Fibroblast of mammary gland (primary cell): ENCODE measurements at places on chromosomes 7 and 10.
A peak's percentile ranks its signal among the peaks of the same experiment; 100 is the strongest.

DNA sequence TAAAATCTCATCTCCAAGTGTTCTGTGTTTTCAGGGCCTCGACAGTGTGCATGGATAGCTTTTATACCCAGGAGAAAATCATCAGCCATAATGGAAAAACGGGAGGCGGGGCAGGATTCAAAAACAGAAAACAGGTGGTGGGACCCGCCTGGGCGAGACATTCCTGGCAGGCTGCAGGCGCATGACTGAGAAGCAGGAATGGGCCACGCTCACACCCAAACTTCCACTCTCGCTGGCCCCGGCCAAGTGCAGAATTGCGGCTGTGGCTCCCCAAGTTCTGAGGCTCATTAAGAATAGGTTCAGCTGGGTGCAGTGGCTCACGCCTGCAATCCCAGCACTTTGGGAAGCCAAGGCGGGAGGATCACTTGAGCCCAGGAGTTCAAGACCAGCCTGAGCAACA lies 60.6 kb downstream of the C10orf143 start:
- DNase-seq, result no peak

DNA sequence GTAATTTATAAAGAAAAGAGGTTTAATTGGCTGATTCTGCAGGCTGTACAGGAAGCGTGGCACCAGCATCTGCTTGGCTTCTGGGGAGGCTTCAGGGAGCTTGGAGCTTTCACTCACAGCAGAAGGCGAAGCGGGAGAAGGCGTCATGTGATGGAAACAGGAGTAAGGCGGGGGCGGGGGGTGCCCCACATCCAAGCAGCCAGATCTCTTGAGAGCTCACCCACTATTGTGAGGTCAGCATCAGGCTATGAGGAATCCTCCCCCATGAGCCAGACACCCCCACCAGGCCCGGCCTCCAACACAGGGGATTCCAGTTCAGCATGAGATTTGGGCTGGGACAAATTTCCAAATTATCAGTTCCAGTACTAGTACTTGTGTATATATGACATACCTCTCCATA lies 46.2 kb downstream of the WDR37 start:
- DNase-seq, result peak; percentile 22

DNA sequence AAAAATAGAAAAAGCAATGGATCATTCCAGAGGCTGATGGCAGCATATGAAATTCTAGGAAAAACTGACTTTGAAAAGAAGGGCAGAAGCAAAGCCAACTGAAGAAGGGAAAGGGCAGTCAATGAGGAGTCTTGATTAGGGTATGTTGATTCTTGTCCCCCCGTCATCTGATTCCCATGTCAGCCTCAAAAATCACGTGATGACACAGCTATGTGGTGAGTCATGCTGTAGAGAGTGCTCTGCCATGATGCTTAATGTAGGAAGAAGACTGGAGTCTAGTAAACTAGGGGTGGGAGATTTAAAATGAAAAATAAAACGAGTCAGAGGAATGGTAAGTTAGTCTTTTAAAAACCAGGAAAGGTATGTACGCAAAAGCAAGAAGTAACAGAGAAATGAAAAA lies 3.9 kb upstream of the POU6F2 start:
- DNase-seq, result peak; percentile 2

- DNase-seq, result no peak
Measured at GRCh38 chr10:112456533-112456932, 9.5 kb downstream of the VTI1A start.

- DNase-seq, result peak; percentile 21
Measured at GRCh38 chr7:12111422-12112405, 99.4 kb upstream of the TMEM106B start.

- DNase-seq, result no peak
Measured at GRCh38 chr7:25250386-25250785, 22.1 kb upstream of the NPVF start.

DNA sequence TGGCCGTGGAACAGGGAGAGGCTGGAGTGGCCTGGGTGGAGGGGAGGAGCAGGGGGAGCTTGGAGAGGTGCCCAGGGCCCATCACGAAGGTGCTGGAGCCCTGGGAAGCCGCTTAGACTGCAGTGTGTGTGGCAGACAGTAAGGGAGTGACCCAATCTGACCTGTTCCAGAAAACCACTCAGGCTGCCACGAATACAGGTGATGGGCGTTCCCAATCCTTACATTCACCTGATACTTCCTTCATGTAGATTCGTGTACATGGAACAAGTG lies 161.7 kb downstream of the SVIL start:
- no peak for DNase-seq

- DNase-seq, result no peak
Measured at GRCh38 chr7:46153583-46153950, 232.5 kb upstream of the IGFBP3 start.

DNA sequence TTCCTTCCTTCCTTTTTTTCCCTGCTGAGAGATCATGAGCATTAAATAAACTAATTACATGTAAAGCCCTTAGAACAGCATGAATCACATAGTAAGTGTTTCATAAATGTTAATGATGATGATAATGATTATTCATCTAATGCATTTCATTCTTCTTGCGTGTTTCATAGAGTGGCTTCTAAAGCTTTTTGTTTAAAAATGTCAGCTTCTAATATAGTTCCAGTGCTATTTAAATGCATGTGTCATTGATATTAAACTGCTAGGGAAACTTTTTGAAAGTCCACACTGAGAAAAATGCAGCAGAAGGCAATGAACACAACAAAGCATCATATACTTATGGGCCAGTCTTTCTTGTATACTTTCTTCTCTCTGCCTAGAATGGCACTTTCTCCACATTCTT lies 894.8 kb downstream of the REEP3 start:
- no peak for DNase-seq

DNA sequence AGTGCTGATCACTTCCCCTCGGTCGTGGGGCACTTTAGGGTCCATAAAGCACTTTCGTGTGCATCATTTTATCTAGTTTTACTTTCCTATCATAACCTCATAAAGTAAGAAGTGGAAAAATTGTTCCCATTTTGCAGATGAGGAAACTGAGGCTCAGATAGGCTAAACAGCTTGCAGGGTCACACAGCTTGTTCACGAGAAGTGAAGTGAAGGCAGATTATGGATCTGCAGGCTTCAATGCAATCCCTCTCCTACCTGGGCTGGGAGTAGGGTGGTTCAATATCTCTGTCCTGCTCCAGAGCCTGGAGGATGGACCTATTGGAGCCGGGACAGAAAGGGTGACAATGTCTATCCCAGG lies 10.8 kb upstream of the ZNF467 start:
- DNase-seq, result no peak
